ENCODE measurements at places on chromosomes 1 and 21. TPM values are rescaled to one million over a fixed set of nuclear protein-coding genes. Genes with fewer than 3 reads are reported as not detected.

Gene PLD5
- 2.6 TPM for total RNA-seq

GRCh38 chr1:75265792-75266191 lies 131.6 kb downstream of the LHX8 start:
- no peak for DNase-seq
- no peak overlapping the region for H3K27ac ChIP-seq
- H3K4me1 ChIP-seq: no peaks in the 10 kb centered on the region
- H3K27me3 ChIP-seq: no peaks in the 10 kb centered on the region
- no peaks in the 10 kb centered on the region for H3K36me3 ChIP-seq

DNA sequence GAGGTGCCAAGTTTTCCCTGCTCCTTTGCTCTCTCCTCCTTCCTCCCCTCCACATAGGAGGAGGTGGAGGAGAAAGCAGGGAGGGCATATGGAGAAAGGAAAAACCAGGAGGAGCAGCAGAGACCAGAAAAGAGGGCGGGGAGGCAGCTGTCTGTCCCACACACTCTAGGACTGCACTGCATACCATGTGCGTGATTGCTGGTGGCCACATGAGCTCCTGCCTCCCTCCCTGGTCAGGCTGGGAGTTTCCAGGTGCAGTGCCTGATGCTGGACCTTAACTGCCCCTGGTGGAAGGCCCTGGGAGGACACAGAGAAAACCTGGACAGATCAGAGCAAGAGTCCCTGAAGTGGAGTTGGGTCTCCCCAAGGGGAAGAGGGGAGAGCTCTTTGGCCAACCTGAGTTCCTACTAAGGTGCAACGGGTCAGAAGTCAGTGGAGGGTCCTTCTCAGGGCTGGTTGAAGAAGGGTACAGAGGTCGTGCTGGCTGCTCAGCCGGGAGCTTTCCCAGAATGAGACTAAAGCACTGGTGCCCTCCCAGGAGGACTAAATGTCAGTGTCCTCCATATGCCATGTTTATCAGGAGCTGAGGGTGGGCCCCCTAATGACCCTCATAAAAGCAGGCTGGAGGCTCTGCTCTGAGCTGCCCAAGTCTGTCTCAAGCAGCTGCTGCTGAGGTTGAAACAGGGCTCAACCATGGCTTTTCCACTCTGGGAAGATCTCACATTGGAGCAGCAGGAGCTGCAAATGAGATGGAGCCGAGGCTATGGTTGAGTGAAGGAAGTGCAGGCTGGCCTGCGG lies 3.5 kb upstream of the LGR6 start:
- no peak overlapping the region for H3K27ac ChIP-seq
- no peak overlapping the region for H3K4me3 ChIP-seq
- no peaks in the 10 kb centered on the region for H3K36me3 ChIP-seq
- no peaks in the 10 kb centered on the region for H3K4me1 ChIP-seq
- DNase-seq: no peak
- peaks cover 38% of the 10 kb centered on the region for H3K27me3 ChIP-seq

GRCh38 chr1:210291081-210291764 lies 37.5 kb upstream of the HHAT start:
- H3K27me3 ChIP-seq: peaks cover 18% of the 10 kb centered on the region
- H3K27ac ChIP-seq: peak overlapping the region; percentile 26
- H3K4me1 ChIP-seq: peaks cover 43% of the 10 kb centered on the region
- H3K4me3 ChIP-seq: peak overlapping the region; percentile 22
- no peak for DNase-seq
- no peaks in the 10 kb centered on the region for H3K36me3 ChIP-seq

DNA sequence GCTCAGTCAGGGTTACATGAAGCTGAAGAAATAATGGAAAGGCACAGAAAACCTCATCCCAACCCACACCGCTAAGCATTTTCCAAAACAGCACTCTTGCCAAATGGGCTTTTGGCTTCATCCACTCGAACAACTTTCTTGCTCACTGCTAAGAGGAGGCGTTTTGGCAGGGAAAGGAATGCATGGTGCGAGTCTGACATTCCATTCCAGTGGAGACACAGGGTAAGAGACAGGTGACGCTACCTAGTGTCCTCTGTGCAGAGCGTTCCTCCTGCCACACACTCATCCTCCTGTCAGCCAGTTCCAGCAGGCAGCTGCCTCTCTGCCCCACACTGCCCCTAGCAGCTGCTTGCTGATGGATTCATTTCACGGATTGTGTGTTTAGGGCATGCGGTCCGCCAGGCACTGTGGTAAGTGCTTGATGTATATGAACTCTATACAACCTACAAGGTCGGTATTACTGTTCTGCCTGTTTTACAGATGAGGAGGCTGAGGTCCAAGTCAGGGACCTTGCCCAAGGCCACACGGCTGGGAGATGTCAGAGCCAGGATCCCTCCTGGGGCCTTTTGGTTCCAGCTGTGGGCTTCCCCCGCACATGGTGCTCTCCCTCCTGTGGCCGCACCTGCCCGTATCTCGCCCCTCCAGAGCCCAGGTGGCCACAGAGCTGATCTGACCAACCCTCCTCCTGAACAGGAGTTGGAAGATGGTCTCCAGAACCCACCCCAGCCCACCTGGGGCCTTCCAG lies 25.7 kb upstream of the BACE2 start:
- no peaks in the 10 kb centered on the region for H3K36me3 ChIP-seq
- H3K27me3 ChIP-seq: peaks cover 9% of the 10 kb centered on the region
- no peak for DNase-seq
- H3K27ac ChIP-seq: peak overlapping the region; percentile 56
- no peak overlapping the region for H3K4me3 ChIP-seq

Measured in type B pancreatic cell (in vitro differentiated cells).